ENCODE measurements at places on chromosomes 6 and 20.

GRCh38 chr6:14550822-14551221 lies 433.2 kb downstream of the CD83 start:
- no peaks in the 10 kb centered on the region for H3K4me1 ChIP-seq
- no peaks in the 10 kb centered on the region for H3K36me3 ChIP-seq
- no peak overlapping the region for H3K4me3 ChIP-seq
- no peak overlapping the region for H3K27ac ChIP-seq

GRCh38 chr6:87376643-87377042 lies 31.1 kb upstream of the CFAP206 start:
- H3K4me1 ChIP-seq, result peaks cover 6% of the 10 kb centered on the region
- H3K27me3 ChIP-seq, result no peaks in the 10 kb centered on the region
- no peak overlapping the region for H3K4me3 ChIP-seq
- no peaks in the 10 kb centered on the region for H3K36me3 ChIP-seq
- H3K27ac ChIP-seq, result no peak overlapping the region

GRCh38 chr6:100839419-100839818 lies 41.7 kb downstream of the ASCC3 start:
- H3K4me3 ChIP-seq, result no peak overlapping the region
- H3K4me1 ChIP-seq, result no peaks in the 10 kb centered on the region

DNA sequence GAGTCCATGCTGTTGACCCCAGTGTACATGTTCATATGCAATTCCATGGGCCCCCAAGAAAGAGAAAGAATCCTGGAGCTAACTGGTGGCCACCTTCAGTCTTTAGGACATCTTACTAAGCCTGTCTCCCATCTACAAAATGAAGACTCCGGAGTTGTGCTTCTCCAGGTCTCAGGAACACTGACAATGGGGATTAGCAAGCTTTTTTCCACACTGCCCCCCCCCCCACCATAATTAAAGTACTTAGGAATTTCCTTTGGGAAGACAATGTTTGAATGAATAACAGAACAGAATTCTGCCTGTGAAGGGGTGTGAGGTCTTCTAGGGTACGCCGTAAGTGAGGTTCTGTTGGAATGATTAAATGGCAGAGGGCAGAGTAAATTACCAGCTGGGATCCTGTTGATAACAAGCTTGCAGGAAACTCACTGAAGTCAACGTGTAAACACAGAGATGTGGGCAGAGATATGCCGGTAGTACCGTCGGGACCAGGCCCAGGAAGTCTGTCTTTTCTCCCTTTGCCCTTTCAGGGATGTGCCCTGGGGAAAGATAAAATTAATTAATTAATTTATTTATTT lies 63.1 kb downstream of the ANKRD6 start:
- H3K4me3 ChIP-seq, result no peak overlapping the region
- H3K36me3 ChIP-seq, result no peaks in the 10 kb centered on the region
- DNase-seq, result no peak
- H3K4me1 ChIP-seq, result no peaks in the 10 kb centered on the region
- peaks cover 24% of the 10 kb centered on the region for H3K27me3 ChIP-seq
- no peak overlapping the region for H3K27ac ChIP-seq

DNA sequence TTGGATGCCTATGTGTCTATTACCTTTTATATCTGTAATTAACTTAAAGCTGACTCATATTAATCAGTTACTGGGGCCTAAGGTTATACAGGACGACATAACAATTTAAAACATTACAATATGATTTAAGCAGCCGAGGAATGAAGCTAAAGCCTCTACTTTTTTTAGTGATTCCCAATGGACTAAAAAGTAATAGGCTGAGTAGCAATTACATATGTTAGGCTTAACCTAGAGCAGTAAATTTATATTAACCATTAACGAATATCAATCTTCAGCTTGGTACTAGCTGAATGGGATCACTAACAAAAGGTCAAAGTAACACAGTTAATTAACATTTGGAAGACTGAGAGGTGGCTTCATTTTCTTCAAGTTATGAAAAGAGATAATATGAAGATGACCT lies 43.1 kb downstream of the STK38 start:
- no peak for DNase-seq
- H3K27ac ChIP-seq, result no peak overlapping the region
- peaks cover 50% of the 10 kb centered on the region for H3K36me3 ChIP-seq
- no peaks in the 10 kb centered on the region for H3K27me3 ChIP-seq

GRCh38 chr6:53049415-53049814 lies 15.8 kb upstream of the FBXO9 start:
- H3K4me3 ChIP-seq, result no peak overlapping the region
- H3K36me3 ChIP-seq, result peaks cover 13% of the 10 kb centered on the region
- H3K27me3 ChIP-seq, result no peaks in the 10 kb centered on the region
- no peak for DNase-seq
- H3K27ac ChIP-seq, result no peak overlapping the region

DNA sequence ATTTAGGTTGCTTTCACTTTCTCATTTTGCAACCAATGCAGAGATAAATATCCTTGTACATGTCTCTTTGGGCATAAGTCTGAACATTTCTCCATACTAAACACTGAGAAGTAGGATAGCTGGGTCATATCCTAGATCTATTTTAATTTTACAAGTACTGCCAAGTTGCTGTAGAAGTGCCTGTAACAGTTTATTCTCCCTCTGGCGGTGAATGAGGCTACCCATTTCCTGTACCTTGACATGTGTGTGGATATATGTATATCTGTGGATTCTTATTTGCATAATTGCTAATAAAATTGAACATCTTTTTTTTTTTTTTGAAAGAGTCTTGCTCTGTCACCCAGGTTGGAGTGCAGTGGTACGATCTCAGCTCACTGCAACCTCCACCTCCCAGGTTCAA lies 48.0 kb upstream of the PNRC1 start:
- H3K4me3 ChIP-seq, result no peak overlapping the region
- H3K36me3 ChIP-seq, result no peaks in the 10 kb centered on the region
- H3K27me3 ChIP-seq, result peaks cover 4% of the 10 kb centered on the region
- H3K27ac ChIP-seq, result no peak overlapping the region
- no peaks in the 10 kb centered on the region for H3K4me1 ChIP-seq
- DNase-seq, result no peak

DNA sequence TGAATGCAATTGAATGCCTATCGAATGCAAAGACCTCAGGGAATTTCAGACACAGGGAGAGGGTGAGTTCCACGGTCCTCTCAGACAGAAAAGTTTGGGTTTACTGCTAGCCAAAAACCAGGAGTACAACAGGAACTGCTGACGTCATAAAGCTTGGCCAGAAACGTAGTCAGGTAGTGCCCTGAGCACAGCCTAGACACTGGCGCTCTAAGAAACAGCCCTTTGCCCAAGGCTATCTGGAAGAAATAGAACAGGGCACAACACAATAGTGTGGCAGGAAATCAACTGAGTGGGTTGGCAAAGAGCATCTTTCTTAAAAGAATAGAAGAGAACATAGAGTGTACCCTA lies 58.0 kb downstream of the GFOD1 start:
- no peaks in the 10 kb centered on the region for H3K27me3 ChIP-seq
- DNase-seq, result no peak
- peaks cover 2% of the 10 kb centered on the region for H3K36me3 ChIP-seq
- no peak overlapping the region for H3K27ac ChIP-seq
- H3K4me1 ChIP-seq, result peaks cover 67% of the 10 kb centered on the region

GRCh38 chr6:133339543-133340384 lies 98.6 kb downstream of the EYA4 start:
- DNase-seq, result no peak
- no peaks in the 10 kb centered on the region for H3K27me3 ChIP-seq
- no peak overlapping the region for H3K27ac ChIP-seq
- no peaks in the 10 kb centered on the region for H3K36me3 ChIP-seq

GRCh38 chr6:109512271-109512817 lies 29.3 kb upstream of the ZBTB24 start:
- peaks cover 7% of the 10 kb centered on the region for H3K36me3 ChIP-seq
- peaks cover 44% of the 10 kb centered on the region for H3K4me1 ChIP-seq
- no peak overlapping the region for H3K27ac ChIP-seq
- no peak overlapping the region for H3K4me3 ChIP-seq
- DNase-seq, result no peak
- no peaks in the 10 kb centered on the region for H3K27me3 ChIP-seq

- H3K27me3 ChIP-seq, result no peaks in the 10 kb centered on the region
- H3K36me3 ChIP-seq, result peaks cover 14% of the 10 kb centered on the region
- no peak overlapping the region for H3K27ac ChIP-seq
- peaks cover 2% of the 10 kb centered on the region for H3K4me1 ChIP-seq
- DNase-seq, result no peak
These were observed 9.6 kb upstream of the SAPCD1 start for GRCh38 chr6:31752739-31753319.

DNA sequence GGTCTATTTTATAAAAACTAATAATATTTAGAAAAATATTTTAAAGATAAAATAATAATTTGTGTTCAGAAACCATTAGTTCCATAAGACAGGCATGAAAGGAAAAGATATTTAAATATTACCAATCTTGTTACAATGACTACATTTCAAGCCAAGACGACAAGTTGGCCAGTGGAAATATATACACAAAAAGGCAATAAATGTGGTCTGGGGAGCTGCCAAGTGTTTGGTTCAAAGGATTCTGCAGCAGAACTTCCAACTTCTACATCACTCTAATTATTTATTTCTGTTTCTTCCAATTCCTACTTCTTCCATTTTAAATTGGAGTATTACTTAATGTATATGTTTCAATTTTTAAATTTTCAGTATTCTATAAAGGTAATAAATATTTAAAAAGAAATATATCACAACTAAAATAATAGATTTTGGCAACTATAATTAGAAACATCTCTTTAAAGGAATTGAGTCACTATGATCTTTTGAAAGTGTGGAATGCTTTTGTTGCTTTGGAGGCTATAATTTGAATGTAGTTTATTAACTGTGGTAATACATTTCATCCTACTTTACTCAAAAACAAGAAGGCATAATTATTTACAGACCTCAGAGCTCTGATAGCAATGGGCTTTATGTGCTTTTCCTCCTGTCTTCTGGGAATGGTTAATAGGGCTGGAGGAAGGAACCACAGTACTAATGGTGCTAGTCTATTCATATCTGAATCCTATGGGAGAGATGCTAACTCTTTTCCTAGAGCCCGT lies 129.7 kb upstream of the FAM184A start:
- H3K27me3 ChIP-seq, result no peaks in the 10 kb centered on the region
- H3K36me3 ChIP-seq, result peaks cover 13% of the 10 kb centered on the region
- no peak for DNase-seq
- H3K4me1 ChIP-seq, result peaks cover 15% of the 10 kb centered on the region

- H3K4me1 ChIP-seq, result peaks cover 4% of the 10 kb centered on the region
- no peaks in the 10 kb centered on the region for H3K36me3 ChIP-seq
- peaks cover 6% of the 10 kb centered on the region for H3K27me3 ChIP-seq
- DNase-seq, result no peak
These were observed 13.6 kb downstream of the GSTA2 start for GRCh38 chr6:52749556-52750152.

- peak overlapping the region; percentile 50 for H3K4me3 ChIP-seq
- peaks cover 7% of the 10 kb centered on the region for H3K27me3 ChIP-seq
- DNase-seq, result no peak
These were observed 766 bp downstream of the PRICKLE4 start for GRCh38 chr6:41781366-41781730.

All from T-helper 2 cell treated with Interferon-gamma antibody and Interleukin-4, amounts not matched to agents 5 μg/mL and 100 μg/mL, for 36 hours (primary cell).